ENCODE measurements at places on chromosomes 6 and 20.

DNA sequence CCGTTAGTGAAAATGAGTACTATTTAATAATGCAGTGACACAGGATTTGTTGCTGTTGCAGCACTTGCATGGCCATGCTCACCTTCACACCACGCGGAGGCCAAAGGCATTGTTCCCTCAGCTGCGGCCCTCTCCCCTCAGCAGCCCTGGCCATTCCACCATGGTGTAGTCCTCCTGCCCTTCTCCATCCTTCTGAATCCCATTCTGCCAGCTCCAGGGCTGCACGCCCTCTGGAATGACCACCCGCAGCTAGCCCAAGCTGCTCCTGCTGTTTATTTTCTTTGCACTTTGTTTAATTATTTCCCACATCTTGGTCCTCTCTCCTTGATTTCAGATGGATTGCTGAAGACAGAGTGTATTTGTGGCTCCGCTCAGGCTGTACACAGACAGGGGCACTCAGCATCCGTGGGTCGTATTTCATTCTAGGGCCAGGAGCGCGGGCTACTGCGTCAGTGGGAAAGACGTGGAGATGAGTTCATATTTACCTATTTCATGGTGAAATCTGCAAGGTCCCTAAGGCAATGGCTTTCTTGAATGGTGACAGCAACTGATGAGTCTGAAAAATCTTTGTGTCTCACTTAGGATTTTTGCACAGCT lies 81.4 kb upstream of the DUSP22 start:
- no peak for DNase-seq

DNA sequence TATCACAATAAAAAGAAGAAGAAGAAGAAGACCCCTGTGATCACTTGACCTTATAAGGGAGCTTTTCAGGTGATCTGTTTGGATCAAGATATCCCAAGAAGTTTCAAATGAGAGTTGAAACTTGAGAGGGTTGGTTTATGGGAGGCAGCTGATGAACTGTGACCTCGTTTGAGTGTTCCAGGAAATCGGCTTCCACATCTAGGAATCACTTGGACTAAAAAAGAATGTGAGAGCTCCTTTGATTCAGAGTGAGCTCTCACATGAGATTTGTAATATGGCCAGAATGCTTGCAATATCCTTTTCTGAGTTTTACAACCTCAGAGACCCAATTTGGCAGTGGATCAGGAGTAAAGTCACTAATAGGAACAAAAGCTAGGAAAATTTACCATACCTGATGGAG lies 228.1 kb downstream of the ATXN1 start:
- no peak for DNase-seq

DNA sequence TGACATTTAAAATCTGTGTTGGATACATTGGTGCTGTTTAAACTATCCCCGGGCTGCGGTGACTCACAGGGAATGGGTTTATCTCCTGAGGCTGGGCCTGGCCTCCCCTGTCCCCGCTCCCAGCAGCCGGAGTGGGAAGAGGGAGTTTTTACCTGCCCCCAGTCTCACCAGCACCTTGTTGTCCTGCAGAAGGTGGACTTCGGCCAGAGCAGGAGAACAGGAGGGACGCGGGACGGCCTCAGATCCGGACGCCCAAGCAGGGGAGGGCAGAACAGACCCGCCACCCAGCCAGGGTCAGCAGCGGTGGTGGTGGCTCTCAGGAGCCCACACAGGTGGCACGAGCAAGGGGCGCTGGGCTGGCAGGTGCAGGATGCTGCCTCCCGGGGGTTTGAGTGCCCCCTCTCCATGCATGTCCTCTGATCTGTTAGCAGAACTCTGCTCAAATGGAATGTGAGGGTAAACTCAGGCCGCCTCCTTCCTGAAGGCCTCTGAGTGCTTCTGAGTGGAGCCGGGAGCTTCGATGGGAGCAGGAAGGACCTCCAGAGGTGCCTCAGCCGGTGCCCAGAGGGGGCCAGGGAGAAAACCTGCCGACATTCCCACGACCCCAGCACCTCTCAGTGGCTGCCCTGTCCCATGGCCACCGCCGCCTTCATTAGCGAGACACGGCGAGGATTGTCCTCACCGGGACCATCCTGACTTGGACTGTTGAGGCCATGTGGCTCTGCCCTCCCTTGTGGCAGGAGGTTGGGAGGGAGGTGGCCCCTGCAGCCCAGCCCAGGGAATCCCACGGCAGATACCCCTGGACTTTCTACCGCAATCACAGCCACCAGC lies 43.4 kb upstream of the MRGBP start:
- DNase-seq: no peak

GRCh38 chr6:45961125-45961524 lies 54.5 kb downstream of the CLIC5 start:
- DNase-seq: no peak

- DNase-seq: no peak
Observed at GRCh38 chr20:57586370-57586793, 25.5 kb downstream of the PCK1 start.

DNA sequence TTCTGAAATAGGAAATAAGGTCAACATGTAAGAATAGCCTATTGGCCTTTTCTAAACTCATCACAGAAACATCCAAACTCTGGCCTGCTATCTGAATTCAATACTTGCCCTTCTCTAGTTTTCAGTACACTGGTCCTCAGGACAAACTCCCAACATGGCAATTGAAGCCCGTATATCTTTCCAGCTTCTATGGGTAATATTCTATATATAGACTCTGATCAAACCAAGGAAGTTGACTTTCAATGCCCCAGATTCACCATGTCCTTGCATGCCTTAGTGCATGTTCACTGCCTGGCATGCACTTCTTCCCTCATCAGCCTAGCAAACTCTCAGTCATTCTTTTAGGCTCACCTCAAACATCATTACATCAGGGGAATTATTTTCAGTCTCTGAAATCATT lies 73.2 kb downstream of the RSPO3 start:
- no peak for DNase-seq

DNA sequence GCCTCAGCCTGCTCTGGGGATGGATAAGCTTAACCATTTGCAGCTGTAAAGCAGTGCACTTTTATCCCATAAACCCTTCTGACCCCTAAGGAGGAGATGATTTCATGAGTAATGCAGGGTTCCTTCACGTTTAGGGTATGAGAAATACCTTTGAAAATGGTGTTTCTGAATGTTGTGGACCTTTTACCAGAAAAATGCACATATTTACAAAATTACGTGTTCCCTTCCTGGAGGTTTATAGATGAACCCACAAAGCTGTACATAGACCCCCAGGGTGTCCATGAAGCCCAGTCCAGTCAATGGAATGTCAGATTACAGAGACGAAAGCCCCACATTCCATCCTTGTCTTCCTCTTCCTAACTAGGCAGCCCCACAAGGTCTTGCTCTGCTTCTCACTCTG lies 78.6 kb upstream of the INSM1 start:
- no peak for DNase-seq

- no peak for DNase-seq
Observed at GRCh38 chr6:152184917-152185574, 377.6 kb downstream of the ESR1 start.

- no peak for DNase-seq
Observed at GRCh38 chr6:96212066-96212465, 196.3 kb downstream of the FUT9 start.

DNA sequence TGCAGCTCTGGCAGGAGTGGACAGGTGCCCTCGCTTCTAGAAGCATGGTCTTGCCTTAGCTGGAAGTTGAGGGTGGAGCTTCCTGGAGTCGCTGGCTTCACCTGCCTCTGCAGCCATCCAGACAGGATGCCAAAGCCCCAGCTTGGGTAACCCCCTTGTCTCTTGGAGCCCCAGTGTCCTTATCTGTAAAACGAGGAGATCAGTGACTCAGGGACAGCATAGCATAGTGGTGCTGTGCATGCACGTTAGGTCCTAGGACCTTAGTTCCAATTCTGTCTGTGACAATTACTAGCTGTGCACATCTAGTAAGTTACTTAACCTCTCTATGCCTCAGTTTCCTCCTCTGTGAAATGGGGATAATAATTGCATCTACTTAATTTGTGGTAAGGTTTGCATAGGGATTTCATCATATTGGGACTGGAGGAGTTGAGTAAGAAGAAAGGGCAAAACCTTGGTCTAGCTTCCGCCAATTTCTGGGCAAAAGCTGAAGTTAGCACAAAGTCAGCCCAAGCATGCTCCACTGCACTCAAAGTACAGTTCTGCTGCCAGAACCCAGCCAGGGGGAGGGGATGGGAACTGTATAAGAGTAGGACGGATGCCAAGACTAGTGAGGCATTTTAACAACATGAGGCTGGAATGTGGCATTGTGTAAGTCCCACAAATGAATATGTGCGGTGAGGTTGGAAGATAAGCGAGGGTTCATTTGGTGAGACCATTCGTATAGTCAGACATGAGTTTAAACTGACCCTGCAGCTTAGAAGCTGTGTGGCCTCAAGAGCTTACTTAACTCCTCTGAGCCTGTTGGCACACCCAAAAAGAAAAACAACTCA lies 24.5 kb downstream of the TOX2 start:
- no peak for DNase-seq

GRCh38 chr6:87995461-87995860 lies 52.2 kb upstream of the SPACA1 start:
- no peak for DNase-seq

DNA sequence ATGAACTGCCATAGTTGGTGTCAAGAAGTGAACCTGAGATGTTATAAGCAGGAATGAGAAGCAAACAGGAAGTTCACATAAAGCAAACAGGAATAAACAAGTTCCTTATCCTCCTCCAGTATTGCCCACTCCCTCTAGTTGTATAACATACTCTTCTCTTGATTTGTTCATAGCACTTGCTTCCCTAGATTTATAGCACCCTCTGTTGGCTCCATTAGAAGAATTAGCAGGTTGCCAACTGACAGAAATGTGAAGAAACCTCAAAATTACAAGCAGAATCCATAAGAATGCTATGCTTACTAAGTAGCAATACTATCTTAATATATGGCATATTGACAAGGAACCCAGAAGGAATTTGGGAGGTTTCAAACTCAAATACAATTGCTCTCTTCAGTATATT lies 195.4 kb downstream of the TBX18 start:
- DNase-seq: no peak

DNA sequence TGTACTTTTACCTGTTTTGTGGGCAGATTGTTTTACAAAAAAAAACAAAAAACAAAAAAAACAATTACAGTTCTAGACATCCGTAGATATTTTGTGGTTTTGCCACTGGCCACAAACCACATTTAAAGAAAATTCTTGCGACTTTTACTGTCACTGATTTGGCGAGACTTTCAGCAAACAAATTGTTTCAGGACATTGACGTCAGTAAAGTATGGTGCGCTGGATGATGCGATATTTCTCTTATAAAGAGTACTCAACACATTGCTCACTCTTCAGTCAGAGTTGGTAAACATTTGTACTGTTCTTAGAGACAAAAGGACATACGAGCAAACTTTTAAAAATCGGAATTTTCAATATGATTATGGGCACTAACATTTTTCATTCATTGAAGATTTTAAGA lies 229.8 kb downstream of the HAO1 start:
- DNase-seq: no peak

DNA sequence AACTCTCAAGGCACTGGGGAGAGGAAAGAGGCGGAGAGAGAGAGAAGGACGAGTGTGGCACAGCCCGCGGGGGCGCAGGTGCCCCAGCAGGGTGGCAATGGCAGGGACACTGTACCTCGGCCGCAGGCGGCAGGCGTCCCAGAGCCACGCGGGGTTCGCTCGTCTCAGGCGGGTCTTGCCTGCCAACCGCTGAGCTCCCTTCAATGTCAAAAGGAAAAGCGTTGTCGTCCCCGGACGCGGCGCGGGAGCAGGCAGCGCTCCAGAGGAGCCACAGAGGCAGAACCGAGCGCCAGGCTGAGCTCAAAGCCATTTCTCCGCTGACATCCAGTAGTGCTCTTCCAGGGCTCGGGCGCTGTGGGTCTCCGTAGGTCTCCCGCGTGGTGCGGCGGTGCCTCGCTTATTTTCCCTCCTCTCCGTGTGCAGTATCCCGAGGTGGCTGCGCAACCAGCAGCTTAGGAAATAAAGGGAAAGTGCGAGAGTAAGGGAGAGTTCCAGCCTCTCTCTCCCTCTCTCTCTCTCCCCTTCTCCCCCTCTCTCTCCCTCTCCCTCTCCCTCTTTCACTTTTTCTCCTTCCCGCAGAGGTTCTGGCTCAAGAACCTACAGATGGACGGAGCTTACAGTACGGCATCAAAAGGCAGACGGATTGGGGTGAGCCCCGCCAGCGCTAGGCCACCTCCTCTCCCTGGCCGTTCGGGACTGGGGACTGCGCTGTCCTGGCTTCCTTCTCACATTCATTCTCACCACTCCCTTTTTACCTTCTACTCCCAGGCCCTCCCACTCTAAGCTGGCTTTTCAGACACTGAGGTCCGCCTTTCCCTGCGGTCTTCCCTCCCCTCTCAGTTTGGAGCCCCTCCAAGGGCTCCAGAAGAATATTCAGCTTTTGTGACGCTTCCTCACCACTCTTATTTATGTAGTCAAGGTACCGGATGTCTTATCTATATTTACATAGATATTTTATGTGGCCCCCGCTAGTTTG lies at the start of gene LAMA4:
LAMA4 (minus strand) TSS at position 727 of the 976 bp plus-strand sequence; CDS start at position 310, 417 bp downstream.
- peak; percentile 13 for DNase-seq

DNA sequence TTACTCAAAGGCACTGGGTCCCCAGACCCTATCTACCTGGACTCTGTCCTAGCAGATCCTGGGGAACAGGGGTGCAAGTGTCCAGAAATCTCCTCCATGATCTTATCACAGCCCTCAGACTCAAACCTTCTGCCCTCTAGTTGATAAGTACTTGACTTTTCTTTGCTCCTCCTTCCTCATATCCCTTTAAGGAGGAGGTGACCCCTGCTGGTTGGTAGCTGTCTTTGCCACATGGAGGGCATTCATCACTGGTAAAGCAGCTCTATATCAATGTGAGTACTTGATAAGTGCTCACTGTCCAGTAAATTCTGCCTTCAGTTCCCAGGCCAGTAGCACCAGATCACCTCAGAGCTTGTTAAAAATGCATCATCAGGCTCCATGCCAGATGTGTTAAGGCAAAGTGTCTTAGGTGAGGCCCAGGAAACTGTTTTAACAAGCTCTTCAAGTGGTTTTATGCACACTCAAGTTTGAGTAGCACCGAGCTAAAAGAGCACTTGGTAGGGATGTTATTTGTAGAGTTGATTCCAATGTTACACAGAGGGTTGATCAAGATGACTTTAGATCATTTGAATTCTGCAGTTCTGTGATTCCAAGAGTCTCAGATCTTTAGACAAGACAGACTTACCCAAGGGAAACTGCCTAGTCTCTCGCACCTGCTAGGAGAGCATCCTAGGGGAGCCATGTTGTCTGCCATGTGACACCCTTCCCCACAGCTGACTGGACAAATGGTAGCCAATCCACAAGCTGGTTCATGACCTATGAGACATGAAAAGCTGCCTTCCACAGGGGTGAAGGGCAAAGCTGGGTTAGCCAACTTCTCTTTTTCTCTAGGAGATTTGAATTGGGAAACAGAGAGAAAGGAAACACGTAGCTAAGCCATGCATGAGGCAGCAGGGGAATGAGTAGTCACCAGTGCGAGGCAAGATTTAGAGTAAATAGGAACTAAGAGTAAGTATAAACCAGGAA lies 18.6 kb downstream of the TREML2 start:
- DNase-seq: peak; percentile 89
